ENCODE measurements at places on chromosomes 1 and 21.

- no peak for DNase-seq
Observed at GRCh38 chr1:36653850-36654249, 171.1 kb upstream of the CSF3R start.

GRCh38 chr1:99365141-99365540 is 100.8 kb downstream of the PLPPR4 start:
- DNase-seq: no peak

DNA sequence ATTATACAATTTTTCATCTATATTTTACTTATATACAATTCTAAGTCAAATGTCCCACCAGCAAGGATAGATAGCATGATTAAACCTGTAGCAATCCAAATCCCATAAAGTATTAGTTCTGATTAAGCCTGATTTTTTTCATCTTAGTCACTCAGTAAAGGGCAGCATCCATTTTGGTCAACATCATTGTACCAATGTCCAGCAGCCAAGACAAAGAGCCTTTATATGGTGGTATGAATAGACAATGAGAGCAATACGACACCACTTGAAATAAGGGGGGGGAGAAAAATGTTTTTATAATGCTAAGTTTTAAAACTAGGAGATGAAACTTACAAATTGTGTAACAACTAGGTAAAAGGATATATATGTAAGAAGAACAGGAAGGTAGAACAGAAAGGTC is 7.4 kb downstream of the ZNF644 start:
- DNase-seq: no peak

GRCh38 chr1:44135886-44136285 is 5.5 kb downstream of the KLF18 start:
- DNase-seq: no peak
